Stimulated activated CD4-positive, alpha-beta T cell treated with anti-CD3 and anti-CD28 coated beads, Interleukin-1b, Interleukin-23, amount 100 ng/mL, for 4 hours (primary cell): ENCODE measurements at places on chromosomes 7 and 10.

- DNase-seq = no peak
Measured at GRCh38 chr7:91553410-91553895, 289.2 kb downstream of the FZD1 start.

DNA sequence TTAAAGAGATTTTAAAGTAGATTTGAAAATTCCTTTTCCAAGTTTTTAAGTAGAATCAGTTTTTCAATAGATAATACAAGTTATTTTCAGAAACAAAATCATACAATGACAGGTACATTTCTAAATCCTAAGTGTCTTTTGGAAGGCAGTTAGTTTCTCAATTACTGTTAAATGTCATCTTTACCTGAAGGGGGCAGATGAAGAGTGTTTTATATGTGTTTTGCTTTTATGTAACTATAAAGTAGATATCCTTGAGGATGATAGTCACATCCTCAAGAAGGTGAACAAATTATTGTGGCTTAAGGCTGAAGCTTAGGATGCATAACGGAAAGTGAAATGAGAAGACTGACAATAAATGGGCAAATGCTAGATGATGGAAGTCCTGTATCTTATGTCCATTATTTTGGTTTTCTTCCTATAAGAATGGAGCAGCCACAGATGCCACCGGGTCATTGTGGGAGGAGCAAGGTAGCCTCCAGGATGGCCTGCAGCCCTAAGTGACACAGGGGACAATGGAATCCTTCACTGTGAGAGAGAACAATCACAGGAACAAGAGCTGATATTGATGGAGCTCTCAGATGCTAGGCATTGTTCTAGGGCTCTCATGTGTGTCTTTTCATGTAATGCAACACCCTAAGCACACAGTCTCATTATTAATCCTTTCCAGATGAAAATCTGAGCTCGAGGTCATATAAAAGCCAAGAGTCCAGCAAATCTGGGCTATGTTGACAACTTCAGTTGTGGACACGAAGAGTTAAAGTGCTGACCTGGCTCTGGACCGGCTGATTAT lies 14.1 kb upstream of the MKX start:
- no peak for DNase-seq

DNA sequence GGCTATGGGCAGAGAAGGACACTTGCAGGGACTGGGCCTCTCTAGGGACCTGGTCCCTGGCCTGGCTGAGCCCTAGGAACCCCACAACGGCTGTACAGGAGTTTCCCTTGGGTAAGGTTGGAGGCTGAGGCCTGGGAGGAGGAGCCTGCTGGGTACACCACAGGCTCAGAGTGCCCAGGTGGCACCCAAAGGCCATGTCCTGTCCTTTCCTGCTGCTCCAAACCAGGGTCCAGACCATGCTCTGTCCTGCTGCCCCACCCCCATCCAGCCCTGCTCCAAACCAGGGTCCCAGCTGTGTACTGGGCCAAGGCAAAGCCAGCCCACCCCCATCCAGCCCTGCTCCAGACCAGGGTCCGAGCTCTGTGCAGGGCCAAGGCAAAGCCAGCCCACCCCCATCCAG lies 35.3 kb upstream of the ZNF488 start:
- no peak for DNase-seq

DNA sequence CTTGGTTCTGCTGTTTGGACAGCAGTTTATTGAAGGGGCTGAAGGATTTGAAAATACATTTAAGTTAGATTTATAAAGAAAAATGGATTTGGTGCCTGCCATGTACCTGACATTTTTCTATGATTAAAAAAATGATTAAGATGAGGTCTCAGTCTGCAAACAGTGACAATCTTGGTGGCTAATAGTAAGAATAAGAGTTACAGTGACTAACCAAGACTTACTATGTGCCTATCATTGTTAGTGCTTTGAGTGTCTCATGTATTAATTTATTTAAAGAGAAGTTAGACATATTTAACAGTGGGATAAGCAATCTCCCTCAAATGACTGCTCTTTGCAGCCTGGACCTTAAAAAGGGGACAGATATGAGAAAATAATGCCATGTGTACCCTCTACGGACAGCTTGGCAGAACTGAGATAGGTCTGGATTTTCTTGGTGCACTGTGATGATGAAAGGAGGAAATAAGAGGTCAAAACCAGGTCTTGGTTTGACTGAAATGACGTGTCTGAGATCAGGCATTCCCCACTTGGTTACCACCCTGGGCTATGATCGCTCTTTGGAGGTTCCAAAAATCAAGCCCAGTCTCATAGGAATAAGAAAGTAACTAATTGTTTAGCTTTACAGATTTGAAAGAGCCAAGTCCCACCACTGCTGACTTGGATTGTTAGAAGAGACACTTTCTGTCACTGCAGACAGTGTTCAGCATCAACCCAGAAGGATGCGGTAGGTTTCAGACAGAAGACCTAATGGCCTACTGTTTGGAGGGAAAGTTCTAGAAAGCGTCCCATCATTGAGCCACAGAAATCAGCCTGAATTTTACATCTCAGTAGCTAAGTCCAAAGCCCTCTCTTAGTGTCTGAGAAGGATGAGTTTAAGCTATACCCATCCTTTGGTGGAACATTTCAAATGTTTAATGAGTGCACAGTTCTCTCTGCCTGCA lies 2.1 kb downstream of the CASP7 start:
- no peak for DNase-seq

DNA sequence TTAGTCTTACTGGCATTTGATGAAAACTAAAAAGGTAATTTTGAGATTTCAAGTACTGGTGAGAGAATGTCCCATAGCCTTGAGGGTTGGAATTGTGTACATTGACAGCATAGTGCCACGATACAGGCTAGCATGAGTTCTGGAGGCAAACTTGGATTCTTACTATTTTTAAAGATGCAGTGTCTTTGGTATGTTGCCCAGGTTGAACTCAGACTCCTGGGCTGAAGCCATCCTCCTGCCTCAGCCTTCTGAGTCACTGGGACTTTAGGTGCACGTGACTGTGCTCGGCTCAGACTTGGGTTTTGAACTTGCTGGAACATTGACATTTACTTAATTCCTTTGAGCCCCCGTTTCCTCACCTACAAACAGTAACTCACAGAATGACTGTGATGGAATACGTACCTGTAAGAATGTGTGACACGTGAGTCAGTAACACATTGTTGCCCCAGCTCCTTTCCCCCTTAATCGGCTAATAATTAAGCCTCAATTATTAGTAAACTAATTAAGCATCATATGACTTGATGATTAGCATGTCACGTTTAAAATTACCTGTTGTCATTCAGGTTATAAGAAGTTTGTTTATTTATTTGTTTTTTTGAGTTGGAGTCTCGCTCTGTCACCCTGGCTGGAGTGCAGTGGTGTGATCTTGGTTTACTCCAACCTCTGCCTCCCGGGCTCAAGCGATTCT lies 10.6 kb downstream of the DNAJB6 start:
- peak; percentile 31 for DNase-seq

DNA sequence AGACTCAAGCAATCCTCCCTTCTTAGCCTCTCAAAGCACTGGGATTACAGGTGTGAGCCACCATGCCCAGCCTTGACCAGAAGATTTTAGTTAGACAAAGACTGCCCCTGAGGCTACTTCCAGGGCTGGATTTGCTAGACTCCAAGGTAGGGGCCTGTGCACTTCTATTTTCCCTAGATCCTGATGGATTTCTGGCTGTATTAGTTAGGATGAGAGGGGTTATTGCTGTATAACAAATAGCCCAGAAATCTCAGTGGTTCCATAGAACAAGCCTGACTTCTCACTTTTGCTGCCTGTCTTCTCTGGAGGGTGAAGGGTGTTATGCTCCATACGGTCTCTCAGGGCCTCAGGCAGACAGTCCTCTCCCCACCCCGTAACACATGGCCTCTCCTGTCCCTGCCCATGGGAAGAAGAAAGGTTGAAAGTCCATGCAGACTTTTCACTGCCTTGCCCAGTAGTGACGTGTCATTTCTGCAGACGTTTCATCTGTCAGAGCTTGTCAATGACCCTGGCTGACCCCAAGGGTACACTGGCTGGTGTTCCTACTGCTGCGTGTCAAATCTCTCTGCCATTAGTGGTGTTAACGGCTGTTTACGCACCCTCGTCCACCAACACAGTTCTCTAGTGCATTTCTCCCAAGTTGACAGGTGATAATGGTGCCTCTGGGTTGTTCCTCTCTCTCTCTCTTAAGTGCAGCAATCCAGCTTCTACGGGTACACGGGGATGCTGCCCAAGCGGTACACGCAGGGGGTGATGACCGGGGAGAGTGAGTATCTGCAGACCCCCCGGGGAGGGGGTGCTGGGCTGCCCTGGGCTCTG lies 11.6 kb downstream of the SLC29A4 start:
- no peak for DNase-seq

DNA sequence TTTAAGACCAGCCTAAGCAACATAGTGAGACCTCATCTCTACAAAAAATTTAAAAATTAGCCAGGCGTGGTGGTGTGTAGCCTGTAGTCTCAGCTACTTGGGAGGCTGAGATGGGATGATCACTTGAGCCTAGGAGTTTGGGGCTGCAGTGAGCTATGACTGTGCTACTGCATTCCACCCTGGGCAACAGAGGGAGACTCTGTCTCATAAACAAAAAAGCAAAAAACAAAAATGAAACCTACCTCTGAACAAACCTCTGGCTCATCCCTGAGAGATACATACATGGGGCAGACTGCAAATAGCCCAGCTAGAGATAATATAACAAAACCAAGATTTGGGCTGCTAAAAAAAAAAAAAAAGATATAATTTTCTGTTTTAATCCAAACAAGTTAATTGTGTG lies 19.5 kb downstream of the C10orf67 start:
- DNase-seq = no peak

GRCh38 chr7:165661-166337 lies 26.6 kb upstream of the FAM20C start:
- DNase-seq = no peak

DNA sequence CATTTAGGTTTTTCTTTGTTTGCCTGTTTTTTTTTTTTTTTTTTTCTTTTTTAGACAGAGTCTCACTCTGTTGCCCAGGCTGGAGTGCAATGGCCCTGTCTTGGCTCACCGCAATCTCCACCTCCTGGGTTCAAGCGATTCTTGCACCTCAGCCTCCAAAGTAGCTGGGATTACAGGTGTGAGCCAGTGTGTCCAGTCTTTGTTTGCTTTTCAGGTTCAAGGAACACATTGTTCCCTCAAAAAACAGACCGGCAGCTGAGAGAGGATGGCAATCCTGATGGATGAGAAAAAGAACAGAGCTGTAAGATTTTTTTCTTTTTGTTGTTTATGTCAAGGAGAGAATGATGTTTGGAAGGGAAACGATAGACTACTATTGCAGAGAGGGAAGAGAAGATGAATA lies 23.3 kb upstream of the RHOBTB1 start:
- no peak for DNase-seq

DNA sequence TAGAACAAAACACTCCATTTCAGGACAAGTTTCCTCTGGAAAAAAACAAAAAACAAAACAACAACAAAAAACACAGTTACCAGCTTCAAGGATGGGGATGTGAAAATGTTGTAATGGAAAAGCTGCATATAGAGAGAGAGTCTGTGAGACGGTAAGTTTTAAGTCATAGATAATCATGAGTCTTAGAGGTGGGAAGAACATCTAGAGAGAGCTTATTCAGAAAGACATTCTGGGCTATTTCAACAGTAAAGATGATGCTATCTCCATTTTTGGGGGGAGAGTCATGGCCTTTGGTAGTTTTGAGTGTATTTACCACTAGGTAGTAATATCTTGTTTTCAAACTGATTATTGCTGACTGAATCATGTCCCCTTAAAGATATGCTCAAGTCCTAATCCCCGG lies 23.3 kb upstream of the INPP5F start:
- no peak for DNase-seq

GRCh38 chr10:79103129-79103528 lies 34.4 kb downstream of the ZMIZ1 start:
- DNase-seq = no peak

GRCh38 chr10:73376679-73377078 lies 18.0 kb upstream of the CFAP70 start:
- DNase-seq = no peak

GRCh38 chr7:16171928-16172327 lies 249.4 kb downstream of the CRPPA start:
- DNase-seq = no peak

- DNase-seq = no peak
Measured at GRCh38 chr7:20458521-20458920, 127.8 kb downstream of the ITGB8 start.
